ENCODE measurements at places on chromosomes 11 and 22.

DNA sequence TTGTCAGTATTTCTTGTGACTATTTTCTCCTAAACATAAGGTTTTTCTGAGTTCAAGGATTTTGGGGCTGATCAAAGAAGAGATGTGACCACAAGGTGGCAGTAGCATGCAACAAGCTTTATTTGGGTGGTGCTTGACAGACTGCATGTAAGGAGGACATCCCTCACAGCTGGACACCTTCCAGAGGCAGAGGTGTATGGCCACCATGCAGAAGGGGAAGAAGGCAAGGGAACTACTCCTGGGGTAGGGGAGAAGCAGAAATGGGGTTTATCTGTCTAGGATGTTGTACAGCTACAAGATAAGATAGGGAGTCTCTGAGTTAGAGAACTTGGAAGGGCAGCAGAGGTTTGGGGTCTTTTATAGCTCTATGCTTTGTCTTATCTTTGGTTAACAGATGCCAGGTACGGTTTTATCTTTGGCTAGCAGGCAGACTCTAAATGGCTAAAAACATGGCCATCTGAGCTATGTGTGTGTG is 5.1 kb upstream of the BIRC2 start:
- DNase-seq, result peak; percentile 75

GRCh38 chr22:21094911-21095772 is 49.4 kb downstream of the LRRC74B start:
- DNase-seq, result no peak

DNA sequence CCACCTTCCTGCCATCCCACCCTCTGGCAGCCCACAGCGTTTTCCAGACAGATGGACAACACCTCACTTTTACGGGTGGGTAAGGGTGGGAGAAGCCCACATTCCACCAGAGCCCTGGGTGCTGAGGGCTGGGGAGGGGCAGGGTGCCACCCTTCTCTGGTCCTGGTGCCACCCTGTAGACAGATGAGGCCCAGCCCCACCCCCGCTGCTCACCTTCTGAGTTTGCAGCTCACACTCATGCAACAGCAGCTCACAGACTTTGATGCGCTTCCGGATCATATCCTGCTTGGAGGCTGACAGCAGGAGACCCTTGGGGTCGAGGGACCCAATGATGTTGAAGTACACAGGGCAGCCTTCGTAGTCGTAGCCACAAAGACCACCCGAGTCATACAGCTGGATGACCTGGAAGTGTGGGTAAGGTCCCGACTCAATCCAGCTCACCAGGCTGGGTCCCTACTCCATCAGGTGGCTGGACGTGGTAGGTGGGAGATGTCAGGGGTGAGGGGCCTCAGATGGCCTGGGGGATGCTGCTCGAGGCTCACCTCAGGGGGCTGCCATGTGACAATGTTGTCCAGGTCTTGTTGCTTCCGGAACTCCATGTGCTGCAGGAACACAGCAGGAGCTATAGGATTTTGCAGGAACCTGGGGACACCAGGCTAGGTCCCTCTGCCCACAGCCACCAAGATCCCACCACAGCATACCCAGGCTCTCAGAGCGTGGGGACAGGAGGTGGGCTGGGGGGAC is 10.3 kb downstream of the SEC14L4 start:
- DNase-seq, result no peak

DNA sequence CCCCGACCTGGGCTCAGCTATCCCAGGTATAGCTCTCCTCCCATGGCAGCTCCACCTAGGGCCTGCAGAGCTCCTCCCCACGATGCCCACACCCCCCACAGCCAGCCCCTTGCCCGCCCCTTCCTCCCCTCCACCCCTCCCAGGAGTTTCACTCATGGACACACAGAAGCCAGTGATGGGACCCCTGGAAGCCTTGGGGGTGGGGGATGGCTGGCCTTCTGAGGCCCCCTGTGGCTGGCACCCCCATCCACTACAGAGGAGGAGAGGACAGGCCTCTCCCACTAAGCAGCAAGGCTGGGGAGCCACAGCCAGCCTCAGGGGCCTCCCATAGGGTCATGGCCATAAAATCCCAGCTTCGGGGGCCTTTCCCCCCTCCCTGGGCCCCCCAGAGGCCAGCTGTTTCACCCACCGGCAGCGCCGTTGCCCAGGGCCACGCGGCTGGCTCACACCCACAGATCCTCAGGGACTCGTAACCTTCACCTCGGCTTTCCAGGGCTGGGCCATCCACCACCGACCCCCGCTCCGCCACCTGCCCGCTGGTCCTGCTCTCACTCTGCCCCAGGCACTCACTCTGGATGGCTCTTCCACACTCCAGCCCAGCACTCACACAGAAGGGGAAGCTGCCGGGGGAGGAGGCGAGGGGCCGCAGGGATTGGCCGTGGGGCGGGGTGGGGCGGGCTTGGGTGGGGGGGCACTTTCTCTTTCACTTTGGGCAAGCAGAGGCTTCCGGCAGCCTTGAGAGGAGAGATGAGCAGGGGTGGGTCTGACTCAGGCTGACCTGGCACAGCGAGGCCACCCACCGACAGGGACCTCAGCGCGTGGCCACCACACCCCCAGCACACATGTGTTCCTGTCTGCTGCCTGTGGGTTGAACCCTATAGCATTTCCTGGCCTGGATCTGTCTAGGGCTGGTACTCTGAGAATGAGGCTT is 2.2 kb downstream of the SLC25A22 start:
- DNase-seq, result peak; percentile 64

DNA sequence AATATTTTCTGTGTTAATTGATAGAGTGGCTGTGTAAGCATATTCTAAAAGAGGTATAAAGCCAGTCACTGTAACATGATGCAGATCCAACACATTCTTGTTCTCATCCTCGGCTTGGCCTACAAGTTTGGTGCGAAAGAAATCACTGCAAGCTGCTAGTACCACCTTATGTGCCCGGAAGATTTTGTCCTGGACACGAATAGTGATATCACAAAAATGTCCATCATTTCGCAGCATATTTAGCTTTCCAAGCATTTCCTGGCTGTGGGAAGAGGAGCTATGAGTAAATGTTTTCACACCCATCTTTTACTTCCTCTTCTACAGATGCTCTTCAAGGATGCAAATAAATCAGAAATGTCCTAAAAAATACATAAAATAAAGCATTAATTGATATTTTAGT is 53.1 kb downstream of the ZBTB44 start:
- no peak for DNase-seq

DNA sequence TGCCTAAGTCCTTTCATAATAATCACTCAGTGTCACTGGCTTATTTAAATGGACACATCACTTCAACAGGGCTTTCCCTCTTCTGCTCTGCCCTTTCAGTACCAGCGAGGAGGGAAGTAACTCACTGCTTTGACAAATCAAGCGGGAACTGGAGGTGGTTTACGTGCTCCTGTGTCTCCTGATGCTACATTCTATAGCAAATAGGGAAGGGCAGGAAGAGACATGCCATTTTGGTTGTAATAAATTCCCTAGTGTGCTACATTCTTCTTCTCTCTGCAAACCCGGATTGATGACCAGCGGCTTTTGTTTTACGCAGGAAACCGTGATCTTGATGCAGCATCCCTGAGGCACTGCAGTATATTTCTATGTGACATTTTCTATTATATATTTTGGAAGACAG is 371.1 kb upstream of the SYN3 start:
- no peak for DNase-seq

GRCh38 chr11:107821199-107821927 is 37.2 kb downstream of the SLC35F2 start:
- DNase-seq, result no peak

Data from memory B cell (primary cell).